ENCODE measurements at places on chromosomes 3 and 15. TPM values are rescaled to one million over a fixed set of nuclear protein-coding genes. Genes with fewer than 3 reads are reported as not detected.

ITGA11 gene
- total RNA-seq: 13.9 TPM

TMEM207 gene
- not detected for total RNA-seq

IL5RA gene
- not detected for total RNA-seq

LSMEM2 gene
- not detected for total RNA-seq

FEZF2 gene
- total RNA-seq: not detected

TMIE gene
- 0.09 TPM for total RNA-seq

GTPBP8 gene
- 21.3 TPM for total RNA-seq

GHSR gene
- total RNA-seq: not detected

CRYBG3 gene
- total RNA-seq: 24.4 TPM

NLGN1 gene
- total RNA-seq: under 0.01 TPM

MYL3 gene
- 0.09 TPM for total RNA-seq

PPP2R3A gene
- 4.4 TPM for total RNA-seq

MAP4 gene
- total RNA-seq: 40.2 TPM

THSD4 gene
- total RNA-seq: 23.6 TPM

GOLGA8S gene
- under 0.01 TPM for total RNA-seq

PHLDB2 gene
- total RNA-seq: 44.2 TPM

TCTA gene
- 25.5 TPM for total RNA-seq

OIP5 gene
- total RNA-seq: 1.4 TPM

LARP6 gene
- 11.3 TPM for total RNA-seq

BUB1B gene
- total RNA-seq: 4.6 TPM

RNF123 gene
- total RNA-seq: 20.5 TPM

MEX3B gene
- total RNA-seq: 2.8 TPM

Measured in dermis lymphatic vessel endothelial cell (primary cell).